Occipital lobe (tissue), 3 donors: ENCODE measurements at places on chromosomes 2 and 18.

DNA sequence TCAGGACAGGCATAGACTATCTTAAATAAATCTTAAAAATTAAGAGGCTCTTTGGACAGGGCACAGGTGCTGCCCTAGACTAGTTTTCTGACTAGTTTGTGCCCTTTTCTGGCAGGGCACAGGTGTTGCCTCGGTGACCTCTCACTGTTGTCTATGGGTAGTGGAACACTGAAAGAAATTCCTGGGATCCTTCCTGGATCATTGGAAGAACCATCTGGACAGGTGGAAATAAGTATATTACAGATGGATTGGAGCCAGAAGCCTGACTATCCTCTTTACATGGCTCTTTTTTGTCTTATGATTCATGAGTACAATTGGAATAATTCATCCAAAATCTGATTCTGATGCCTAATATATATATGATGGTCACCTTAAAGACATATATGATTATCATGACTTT lies 286.6 kb downstream of the RIT2 start:
- no peak for DNase-seq

GRCh38 chr2:148954536-148954935 lies 79.5 kb downstream of the KIF5C start:
- DNase-seq: no peak

DNA sequence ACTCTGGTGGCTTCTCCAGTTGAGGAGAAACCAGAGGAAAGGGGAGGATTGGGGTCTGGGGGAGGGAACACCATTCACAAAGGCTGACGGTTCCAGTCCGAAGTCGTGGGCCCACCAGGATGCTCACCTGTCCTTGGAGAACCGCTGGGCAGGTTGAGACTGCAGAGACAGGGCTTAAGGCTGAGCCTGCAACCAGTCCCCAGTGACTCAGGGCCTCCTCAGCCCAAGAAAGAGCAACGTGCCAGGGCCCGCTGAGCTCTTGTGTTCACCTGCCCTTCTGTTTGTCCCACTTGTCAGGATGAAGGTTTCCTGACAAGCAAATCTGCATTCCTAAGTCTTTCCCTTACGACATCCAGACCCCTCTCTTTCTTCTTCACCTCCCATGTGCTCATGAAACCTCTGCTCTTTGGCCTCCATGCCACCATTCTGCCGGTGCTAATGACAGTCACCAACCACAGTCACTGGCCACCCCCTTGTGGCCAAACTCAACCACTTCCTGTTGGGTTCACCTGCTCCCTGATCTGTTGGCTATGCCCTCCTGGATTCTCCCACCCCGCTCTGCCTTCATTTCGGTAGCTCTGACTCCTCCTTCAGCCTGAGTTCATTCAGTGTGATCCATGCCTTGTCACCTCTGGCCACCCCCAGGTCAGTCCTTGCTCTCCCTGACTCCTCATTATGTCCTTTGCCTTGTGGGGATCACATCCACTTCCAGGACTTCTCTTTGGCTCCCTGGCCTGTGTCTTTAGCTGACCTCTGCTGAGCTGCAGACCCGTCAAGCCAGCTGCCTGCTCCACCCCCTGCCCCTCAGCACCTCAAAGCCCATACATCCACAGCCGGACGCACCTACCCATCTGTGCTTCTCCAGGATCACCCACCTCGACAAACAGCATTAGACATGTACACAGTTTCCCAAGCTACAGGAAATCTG lies 17.6 kb downstream of the EMX1 start:
- no peak for DNase-seq

DNA sequence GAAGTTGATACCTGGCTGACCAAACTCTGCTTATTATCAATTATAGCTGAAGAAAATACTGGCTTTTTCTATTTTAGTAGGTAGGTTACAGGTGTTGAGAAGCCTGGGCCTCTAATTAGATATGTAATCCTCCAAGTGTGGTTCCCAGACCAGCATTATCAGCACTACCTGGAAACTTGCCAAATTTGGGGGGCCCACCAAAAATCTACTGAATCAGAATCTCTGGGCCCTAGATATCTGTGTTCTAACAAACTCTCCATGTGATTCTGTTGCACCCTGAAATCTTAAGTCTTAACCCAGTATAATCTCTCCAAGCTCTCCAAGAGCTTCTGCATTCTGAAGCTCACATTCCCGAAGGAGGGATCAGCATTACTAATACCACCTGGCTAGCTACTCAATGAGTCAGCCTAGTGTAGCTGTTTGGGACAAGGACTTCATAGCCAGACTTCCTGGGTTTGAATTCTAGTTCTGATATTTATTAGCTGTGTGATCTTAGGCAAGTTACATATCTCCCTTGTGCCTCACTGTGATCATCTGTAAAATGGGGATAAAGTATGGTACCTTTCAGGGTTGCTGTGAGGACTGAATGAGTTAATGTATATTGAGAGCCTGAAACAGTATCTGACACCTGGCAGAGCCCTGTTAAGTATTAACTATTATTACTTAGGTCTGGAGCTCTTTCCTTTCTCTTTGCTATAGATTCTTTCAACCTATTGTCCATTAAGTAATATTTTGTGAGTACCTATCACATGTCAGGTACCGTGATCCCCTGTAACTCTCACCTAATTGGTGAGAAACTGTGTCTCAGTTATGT lies 94.1 kb upstream of the CD302 start:
- no peak for DNase-seq

- DNase-seq: no peak
Measured at GRCh38 chr2:196590286-196590685, 49.2 kb upstream of the CCDC150 start.

DNA sequence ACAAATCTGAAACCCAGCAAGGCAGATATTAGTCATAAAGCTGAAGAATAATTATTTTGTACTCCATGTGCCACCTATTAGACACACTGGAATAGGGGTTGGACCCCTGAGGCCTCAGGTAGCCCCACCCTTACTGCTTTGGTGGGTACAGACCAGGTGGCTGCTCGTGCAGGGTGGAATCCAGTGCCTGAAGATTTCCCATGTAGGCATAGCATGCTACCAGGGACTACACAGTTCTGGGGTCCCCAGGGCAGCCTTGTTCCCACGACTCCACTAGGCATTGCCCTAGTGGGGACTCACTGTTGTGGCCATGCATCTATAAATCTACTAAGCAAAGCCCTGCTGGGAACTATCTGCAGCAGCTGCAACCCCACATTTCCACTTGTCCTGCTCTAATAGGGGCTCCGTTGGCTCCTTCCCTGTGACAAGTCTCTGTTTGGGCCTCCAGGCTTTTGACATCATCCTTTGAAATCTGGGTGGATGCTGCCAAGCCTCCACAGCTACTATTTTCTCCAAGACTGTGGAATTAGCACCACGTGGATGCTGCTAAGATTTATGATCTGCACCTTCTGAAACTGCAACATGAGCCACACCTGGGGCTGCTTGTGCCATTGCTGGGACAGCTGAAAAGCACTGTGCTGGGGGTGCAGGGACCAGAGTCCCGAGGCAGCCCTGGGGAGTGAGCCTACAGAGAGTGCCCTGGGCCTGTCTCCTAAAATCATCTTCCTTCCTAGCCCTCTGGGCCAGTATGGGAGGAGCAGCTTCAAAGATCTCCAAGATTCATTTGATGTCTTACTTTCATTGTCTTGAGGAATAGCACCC lies 303.8 kb downstream of the FSIP2 start:
- no peak for DNase-seq

DNA sequence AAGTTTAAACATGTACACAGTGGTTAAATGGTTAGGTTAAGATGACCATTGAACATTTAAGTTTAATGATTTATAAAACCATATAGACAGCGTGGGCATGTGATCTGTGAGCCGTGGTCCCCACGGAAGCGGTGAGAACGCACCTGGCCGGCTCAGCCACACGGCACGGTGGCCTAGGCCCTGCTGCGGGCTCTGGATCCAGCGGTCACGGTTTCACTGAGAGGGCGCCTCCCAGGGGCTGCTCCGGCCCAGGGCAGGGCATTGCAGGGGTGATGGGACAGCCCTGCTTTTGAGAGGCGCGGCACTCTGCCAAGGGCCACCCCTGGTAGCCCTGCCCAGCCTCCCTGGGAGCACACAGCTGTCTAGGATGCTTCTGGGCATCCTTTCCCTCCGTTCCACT lies 124.9 kb downstream of the RGPD3 start:
- DNase-seq: no peak

- DNase-seq: no peak
Measured at GRCh38 chr2:98335271-98335670, 11.0 kb upstream of the CNGA3 start.

- DNase-seq: no peak
Measured at GRCh38 chr2:184304006-184304405, 294.3 kb upstream of the ZNF804A start.

DNA sequence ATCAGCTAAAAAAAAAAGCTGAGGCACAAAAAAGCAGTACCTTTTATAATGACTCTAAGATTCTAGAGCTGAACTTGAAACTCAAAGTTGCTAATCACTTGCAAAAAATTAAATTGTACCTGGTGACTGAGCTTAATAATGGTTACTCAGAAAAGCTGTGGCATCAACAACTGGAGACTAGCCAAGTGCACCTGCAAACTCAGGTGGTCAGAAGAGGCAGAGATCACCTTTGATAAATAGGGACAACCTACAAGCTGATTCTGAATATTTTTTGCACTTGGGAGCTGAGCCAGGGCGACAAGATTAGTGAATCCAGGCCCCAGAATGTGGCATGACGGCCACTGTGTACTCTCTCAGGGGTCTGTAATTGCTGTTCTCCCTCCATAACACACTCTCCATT lies 3.0 kb downstream of the ABHD3 start:
- DNase-seq: no peak

DNA sequence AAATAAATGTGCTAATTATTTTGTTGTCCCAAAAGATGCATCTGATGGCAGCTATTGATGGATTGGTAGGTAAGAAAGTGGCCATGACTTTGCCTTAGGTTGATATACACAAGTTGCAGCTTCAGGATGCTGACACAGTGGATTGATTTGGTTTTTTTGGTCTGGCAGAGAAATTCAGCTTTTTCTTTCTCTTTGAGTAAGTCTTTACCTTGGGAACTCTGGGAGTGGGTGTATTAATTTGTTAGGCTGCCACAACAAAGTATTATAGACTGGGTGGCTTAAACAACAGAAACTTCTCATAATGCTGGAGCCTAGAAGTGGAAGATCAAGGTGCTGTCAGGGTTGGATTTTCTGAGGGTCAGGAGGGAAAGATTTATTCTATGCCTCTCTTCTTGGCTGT lies 19.8 kb upstream of the ICOS start:
- no peak for DNase-seq

GRCh38 chr2:45131587-45131986 lies 122.3 kb upstream of the SIX2 start:
- no peak for DNase-seq

DNA sequence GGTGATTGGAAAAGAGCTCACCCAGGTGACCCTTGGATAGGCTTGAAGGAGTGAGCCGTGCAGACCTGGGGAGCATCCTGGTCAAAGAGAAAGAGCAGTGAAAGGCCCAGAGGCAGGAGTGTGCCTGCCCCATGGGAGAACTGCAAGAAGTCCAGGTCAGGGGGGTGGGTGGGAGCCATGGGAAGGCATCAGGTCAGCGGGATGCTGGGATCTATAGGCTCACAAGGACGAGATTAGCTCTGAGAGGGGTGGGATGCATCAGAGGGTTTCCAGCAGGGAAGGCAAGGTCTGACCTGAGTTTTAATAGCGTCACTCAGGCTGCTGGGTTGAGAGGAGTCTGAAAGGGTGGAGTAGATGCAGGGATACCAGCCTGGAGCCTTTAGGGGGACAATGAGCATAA lies 158.6 kb downstream of the SMAD7 start:
- no peak for DNase-seq

GRCh38 chr2:68742626-68743415 lies 8.2 kb downstream of the ARHGAP25 start:
- no peak for DNase-seq

GRCh38 chr2:48968011-48968410 lies 186.3 kb downstream of the FSHR start:
- DNase-seq: no peak

DNA sequence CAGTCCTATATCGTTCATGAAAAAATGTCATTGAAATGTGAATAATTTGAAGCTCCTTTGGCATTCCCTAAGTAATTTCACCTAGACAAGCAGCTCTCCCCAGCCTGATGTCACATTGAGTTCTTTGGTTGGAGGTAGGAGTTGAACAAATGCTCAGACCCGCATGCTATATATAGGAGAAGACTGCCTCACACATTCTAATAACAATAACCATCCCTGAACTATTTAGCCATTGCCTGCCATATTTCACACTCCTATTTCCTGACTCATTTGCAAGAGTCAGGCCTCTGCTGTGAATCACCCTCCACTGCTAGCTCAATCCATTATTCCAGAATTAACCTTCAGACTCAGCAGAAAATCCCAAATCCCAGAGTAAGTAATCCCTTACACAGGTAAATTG lies 256.6 kb upstream of the ACVR2A start:
- no peak for DNase-seq

GRCh38 chr2:46400016-46400415 lies 79.3 kb upstream of the TMEM247 start:
- no peak for DNase-seq

- no peak for DNase-seq
Measured at GRCh38 chr2:168775837-168776236, 26.6 kb upstream of the NOSTRIN start.

DNA sequence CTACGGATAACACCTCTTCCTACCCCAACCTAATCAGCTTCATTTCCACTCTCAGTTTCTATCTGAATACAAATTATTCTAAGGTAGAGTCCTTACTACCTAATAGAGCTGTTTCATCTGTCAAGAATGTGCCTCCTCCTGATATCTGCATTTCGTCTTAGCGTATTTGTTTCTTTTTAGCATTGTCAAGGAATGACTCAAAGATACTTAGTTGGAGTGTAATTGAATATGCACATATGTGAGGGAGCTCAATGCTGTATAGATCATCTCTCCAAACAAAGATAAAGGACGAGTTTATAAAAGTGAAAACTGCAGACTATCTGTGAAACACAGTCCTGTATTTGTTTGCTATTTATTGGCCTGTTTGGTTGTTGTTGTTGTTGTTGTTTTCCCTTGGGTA lies 2059.4 kb upstream of the CELF4 start:
- DNase-seq: no peak

GRCh38 chr18:8841781-8842485 lies 136.6 kb downstream of the MTCL1 start:
- DNase-seq: no peak

- DNase-seq: no peak
Measured at GRCh38 chr18:24603151-24603550, 142.7 kb downstream of the HRH4 start.

DNA sequence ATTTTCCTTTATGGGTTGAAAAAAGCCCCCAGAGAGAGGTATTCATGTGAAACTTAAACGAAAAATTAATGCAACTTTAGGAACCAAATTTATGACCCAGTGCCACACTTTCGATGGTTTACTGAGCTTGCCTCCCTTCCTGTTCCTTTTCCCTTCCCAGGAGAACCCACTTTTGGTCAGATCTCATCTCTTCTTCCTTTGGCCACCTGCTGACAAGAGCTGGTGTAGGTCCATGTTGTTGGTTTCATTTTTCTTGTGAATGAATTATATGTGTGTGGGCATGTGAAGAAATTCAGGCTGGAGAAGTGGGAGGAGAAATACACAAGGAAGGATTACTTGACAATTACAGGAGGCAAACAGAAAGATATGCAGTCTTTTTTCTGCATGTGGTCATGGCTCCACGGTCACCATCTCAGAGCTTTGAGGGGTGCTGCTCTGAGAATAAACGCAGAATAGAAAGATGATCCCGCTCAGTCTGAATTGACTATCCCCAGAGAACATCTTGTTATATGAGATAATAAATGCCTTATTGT lies 111.3 kb upstream of the TCF4 start:
- no peak for DNase-seq
